ENCODE measurements at places on chromosomes 2 and 18. TPM values are rescaled to one million over a fixed set of nuclear protein-coding genes. Genes with fewer than 3 reads are reported as not detected.

The NEU2 gene
- total RNA-seq = not detected

DNA sequence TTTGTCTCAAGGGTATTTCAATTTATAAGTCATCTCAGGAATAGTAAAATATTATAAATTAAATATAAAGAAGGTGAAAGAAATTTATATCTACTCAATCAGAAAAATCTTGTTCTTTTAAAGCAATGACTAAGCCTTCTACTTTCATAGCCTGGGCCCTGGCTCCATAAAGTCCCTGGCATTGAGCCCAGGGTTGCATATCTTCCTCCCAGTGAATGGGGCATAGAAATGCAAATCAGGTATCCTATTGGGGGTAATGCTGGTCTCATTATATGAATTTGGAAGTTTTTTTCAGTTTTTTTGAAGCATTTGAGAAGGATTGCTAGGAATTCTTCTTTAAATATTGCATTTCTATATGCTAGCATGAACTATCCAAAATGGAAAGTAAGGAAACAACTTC lies 73.9 kb upstream of the MC2R start:
- H3K27ac ChIP-seq = no peak overlapping the region
- H3K27me3 ChIP-seq = no peaks in the 10 kb centered on the region
- DNase-seq = no peak
- H3K4me3 ChIP-seq = no peak overlapping the region
- no peaks in the 10 kb centered on the region for H3K4me1 ChIP-seq
- H3K36me3 ChIP-seq = no peaks in the 10 kb centered on the region

The TCF7L1 gene
- total RNA-seq = 1.9 TPM

GRCh38 chr2:176999301-176999700 lies 213.3 kb upstream of the HNRNPA3 start:
- no peak overlapping the region for H3K4me3 ChIP-seq
- H3K4me1 ChIP-seq = peaks cover 8% of the 10 kb centered on the region
- DNase-seq = no peak
- no peaks in the 10 kb centered on the region for H3K36me3 ChIP-seq
- H3K27ac ChIP-seq = no peak overlapping the region
- H3K27me3 ChIP-seq = no peaks in the 10 kb centered on the region

- no peak overlapping the region for H3K27ac ChIP-seq
- H3K27me3 ChIP-seq = no peaks in the 10 kb centered on the region
- no peaks in the 10 kb centered on the region for H3K36me3 ChIP-seq
- no peaks in the 10 kb centered on the region for H3K4me1 ChIP-seq
- no peak overlapping the region for H3K4me3 ChIP-seq
These were observed 193.6 kb downstream of the AGPS start for GRCh38 chr2:177586154-177586553.
